ENCODE measurements at places on chromosomes 1 and 21.

GRCh38 chr1:234956821-234957329 is 171.8 kb downstream of the TOMM20 start:
- H3K4me1 ChIP-seq = peaks cover 39% of the 10 kb centered on the region
- H3K27ac ChIP-seq = no peak overlapping the region
- no peak overlapping the region for H3K4me3 ChIP-seq
- no peak for DNase-seq
- H3K36me3 ChIP-seq = no peaks in the 10 kb centered on the region

- H3K36me3 ChIP-seq = no peaks in the 10 kb centered on the region
- H3K27me3 ChIP-seq = no peaks in the 10 kb centered on the region
- no peak overlapping the region for H3K27ac ChIP-seq
- no peak for DNase-seq
- no peaks in the 10 kb centered on the region for H3K4me1 ChIP-seq
Observed at GRCh38 chr1:9633493-9633892, 18.0 kb upstream of the PIK3CD start.

- peaks cover 10% of the 10 kb centered on the region for H3K36me3 ChIP-seq
- no peak overlapping the region for H3K4me3 ChIP-seq
- no peaks in the 10 kb centered on the region for H3K27me3 ChIP-seq
- no peak overlapping the region for H3K27ac ChIP-seq
- H3K4me1 ChIP-seq = peaks cover 3% of the 10 kb centered on the region
Observed at GRCh38 chr21:33800753-33801423, 114.7 kb downstream of the ATP5PO start.

DNA sequence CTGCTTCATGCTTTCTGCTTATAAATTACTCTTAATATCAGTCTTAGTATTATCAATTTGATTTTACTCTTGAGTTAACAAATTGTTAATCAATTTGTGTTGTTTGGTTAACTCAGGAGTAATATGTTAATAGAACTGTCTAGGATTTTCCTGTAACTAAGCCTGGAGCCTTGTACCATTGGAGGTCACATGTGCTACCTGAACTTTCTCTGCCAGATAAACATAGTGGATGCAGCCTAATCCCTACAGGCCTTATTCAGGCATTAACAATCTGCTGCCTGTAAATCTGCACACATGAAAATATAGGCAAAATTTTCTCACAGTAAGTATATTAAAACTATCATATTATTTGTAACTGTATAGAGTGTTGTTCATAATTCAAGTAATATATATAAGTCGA is 47.1 kb upstream of the TMPRSS2 start:
- H3K4me3 ChIP-seq = no peak overlapping the region
- no peaks in the 10 kb centered on the region for H3K36me3 ChIP-seq
- no peak overlapping the region for H3K27ac ChIP-seq
- no peak for DNase-seq
- no peaks in the 10 kb centered on the region for H3K27me3 ChIP-seq

- H3K4me3 ChIP-seq = no peak overlapping the region
- H3K27me3 ChIP-seq = no peaks in the 10 kb centered on the region
- H3K36me3 ChIP-seq = no peaks in the 10 kb centered on the region
Observed at GRCh38 chr1:112887599-112888283, 68.3 kb downstream of the SLC16A1 start.

DNA sequence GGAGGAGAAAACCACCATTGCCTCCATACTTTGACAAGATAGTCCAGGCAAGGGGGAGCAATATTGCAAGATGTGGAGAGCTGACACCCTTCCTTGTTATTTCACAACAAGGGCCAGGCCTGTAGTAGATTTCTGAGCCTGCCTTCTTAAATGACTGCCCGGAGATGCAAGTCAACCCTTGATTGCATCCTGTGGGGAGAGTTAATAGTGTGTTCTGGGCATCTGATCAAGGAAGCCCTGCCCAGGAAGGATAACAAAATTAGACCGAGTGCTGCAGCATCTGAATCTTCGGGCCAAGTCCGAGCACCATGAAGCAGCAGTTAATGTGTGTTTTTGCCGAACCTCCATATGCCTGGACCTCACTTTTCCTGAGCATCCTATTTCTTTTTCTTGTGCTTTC is 382.3 kb downstream of the PRDM2 start:
- peaks cover 3% of the 10 kb centered on the region for H3K4me1 ChIP-seq
- no peak overlapping the region for H3K4me3 ChIP-seq
- no peak overlapping the region for H3K27ac ChIP-seq
- no peak for DNase-seq
- H3K27me3 ChIP-seq = no peaks in the 10 kb centered on the region

GRCh38 chr1:156772728-156773497 is 5.6 kb downstream of the PRCC start:
- H3K36me3 ChIP-seq = peaks cover 8% of the 10 kb centered on the region
- H3K27me3 ChIP-seq = no peaks in the 10 kb centered on the region
- DNase-seq = no peak

DNA sequence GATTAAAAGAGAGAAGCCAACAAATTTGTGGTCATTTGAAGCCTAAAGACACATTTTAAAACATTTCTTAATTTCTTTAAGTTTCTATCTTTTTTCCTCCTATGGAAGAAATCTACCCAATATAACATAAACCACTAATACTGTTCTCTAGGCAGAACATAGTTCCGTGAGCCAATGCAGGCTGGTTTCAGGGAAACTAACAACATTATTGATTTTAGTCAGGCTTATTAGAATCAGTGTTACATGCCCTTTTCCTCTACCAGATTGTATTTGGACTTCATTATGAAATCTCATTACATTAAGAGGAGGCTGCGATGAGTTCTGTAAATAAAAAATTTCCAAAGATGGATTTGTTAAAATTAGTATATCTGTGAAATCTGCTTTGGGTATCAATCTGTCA is 249.9 kb downstream of the PTBP2 start:
- H3K27ac ChIP-seq = no peak overlapping the region
- no peaks in the 10 kb centered on the region for H3K36me3 ChIP-seq
- H3K4me3 ChIP-seq = no peak overlapping the region
- no peaks in the 10 kb centered on the region for H3K4me1 ChIP-seq

DNA sequence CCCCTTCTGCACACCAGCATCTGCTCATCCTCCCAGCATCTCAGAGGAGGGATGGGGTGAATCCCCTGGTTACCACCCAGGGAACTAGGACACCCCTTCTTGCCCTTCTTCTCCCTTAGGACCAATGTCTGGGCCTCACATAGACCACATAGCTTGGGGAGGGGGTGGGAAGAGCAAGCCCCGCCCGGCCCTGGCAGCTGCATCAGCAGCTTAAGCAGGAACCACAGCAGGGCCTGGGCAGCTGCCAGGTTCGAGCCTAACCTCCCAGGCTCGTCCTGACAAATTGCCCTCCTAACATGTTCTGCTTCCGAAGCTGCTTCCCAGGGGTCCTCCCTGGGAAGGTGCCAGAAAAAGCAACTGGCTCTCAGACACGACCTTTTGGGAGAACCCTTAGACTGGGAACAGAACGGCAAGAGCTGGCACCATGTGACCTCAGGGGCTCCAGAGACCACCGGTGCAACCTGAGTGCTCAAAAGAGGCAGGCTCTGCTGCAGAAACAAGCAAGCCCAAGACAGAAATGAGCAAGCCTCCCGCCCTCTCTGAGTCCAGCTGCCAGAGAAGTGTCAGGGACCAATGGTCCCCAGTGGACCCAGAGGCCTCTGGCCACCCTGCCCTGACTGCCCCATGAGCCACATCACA is 18.4 kb upstream of the CLSTN1 start:
- peaks cover 13% of the 10 kb centered on the region for H3K36me3 ChIP-seq
- no peak overlapping the region for H3K27ac ChIP-seq
- H3K4me1 ChIP-seq = peaks cover 50% of the 10 kb centered on the region
- H3K27me3 ChIP-seq = no peaks in the 10 kb centered on the region

DNA sequence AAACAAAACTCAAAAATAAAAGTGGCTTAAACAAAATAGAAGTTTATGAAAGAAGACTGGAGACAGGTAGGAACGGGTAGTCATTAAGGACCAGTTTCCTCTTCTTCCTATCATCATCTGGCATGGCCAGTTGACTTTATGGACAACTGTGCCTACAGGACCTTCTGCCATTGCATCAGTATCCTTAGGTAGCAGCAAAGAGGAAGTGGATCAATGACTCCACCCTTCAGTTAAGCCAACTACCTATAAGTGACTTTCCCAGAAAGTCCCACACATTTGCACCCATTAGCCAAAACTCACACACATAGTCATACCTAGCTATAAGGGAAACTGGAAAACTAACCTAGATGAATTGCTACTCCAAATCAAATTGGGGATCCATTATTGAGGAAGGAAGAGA is 51.7 kb downstream of the RASAL2 start:
- DNase-seq = no peak
- no peaks in the 10 kb centered on the region for H3K27me3 ChIP-seq
- no peaks in the 10 kb centered on the region for H3K36me3 ChIP-seq
- H3K27ac ChIP-seq = no peak overlapping the region

DNA sequence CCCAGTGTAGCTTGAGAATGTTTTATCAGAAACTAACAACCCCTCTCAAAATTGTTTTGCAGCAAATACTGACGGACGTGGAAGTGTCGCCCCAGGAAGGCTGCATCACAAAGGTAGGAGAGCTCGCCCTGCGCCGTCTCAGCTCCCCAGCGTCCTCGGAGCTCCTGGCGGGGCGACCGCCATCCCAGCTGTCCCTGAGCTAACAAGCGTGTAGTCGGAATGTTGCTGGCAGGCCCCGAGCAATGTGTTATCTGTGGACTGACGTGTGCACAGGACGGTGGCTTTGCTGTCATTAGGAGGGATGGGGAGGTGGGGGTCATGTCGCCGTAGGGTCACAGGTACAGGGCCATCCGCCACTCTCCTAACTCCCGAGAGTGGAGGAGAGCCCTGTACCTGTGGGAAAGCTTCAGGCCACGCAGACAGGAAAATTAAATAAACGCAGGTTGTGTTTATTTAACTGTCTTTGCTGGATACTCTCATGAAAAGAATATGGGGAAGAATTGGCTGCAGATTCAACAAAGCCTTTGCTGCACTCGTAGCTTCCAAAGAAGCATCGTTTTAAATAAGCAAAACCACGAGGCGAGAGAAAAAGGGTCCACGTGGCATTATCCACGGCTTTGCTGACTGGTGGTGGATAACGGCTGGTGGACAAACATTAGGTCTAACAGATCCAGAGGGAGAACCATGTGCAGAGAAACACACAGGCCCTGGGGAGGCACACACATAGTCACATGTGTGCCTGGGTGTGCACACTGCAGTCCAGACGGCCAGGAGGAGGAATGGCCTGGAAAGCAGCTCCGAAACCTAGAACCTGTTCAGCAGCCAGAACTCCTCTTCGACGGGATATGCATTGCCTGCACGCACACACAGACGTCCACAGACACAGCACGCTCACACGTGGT is 175.3 kb downstream of the PRDM16 start:
- H3K4me1 ChIP-seq = peaks cover 44% of the 10 kb centered on the region
- no peak overlapping the region for H3K27ac ChIP-seq
- DNase-seq = no peak
- no peak overlapping the region for H3K4me3 ChIP-seq

GRCh38 chr1:185938396-185938795 is 204.2 kb downstream of the HMCN1 start:
- no peaks in the 10 kb centered on the region for H3K36me3 ChIP-seq
- no peaks in the 10 kb centered on the region for H3K27me3 ChIP-seq
- no peak overlapping the region for H3K27ac ChIP-seq
- H3K4me1 ChIP-seq = no peaks in the 10 kb centered on the region
- no peak for DNase-seq

GRCh38 chr1:43421976-43422750 is 31.6 kb downstream of the HYI start:
- H3K27me3 ChIP-seq = no peaks in the 10 kb centered on the region
- H3K36me3 ChIP-seq = peaks cover 83% of the 10 kb centered on the region
- no peak for DNase-seq
- H3K4me1 ChIP-seq = no peaks in the 10 kb centered on the region
- no peak overlapping the region for H3K27ac ChIP-seq

DNA sequence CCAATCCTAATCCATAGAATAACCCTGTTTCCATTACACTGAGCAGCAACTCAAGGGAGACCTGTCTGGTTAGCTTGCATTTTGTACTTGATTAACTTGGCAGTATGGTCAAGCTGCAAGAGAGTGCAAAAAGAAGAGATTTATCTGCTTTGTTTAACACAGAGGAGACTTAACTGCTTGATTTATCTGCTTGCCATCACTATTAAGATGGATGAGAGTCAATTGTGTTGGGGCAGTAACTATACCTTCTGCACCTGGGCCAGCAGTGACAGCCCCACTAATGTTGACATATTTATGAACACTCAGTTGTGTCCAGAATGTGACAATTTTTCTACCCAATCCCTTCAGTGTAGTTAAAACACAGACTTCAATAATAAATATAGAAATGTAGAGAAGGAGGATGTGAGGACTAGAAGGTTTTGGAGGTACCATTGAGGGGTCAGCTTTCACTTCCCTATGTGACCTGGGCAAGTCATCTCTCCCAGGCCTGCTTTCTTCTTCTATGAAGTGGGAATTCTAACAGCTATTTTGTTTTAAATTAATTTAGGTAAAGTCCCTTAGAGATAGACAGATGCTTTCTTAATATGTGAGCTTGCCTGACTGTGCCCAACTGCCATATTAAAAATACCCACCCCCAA is 159.1 kb upstream of the KCNK2 start:
- no peaks in the 10 kb centered on the region for H3K4me1 ChIP-seq
- H3K36me3 ChIP-seq = no peaks in the 10 kb centered on the region
- no peaks in the 10 kb centered on the region for H3K27me3 ChIP-seq
- H3K4me3 ChIP-seq = no peak overlapping the region
- DNase-seq = no peak
- no peak overlapping the region for H3K27ac ChIP-seq

DNA sequence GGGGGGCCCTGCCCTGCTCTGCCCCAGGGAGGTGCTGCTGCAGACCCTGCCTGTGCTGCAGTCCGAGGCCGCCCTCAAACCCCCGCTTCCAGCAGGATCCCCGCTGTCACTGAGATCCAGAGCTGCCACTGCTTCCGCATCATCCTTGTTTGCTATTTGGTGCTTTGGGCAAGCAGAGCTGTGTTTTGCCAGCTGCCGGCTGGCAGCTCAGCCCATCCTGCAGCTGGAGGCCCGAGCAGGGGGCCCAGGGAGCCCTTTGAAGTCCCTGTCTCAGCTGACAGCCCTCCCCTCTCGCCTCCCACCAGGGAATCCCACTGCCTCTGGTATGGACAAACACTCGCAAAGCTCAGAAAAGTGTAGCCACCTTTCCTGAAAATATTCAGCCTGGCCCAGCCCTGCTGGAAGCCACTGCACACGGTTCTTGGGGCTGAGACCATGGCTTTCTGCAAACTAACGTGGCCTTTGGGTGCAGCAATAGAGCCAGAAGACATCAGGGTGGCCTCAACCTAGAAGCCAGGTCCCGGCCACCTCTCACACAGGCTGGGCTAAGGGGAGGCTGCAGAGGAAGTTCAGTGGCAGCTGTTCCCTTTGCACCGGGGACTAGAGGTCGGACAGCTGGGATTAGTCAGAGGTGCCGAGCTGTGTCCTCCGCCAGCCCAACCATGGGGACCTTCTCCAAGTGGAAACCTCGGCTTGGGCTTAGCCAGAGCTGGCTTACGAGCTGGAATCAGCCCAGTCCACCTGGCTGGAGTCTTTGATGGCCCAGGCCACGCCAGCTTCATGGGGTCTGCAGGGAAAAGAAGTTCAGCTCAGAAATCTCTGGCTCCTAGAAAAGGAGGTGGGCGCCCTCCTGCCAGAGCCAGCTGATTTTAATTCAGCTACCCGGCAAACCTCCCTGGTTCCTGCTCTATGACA is 107.1 kb downstream of the SPSB1 start:
- DNase-seq = peak; percentile 52
- no peak overlapping the region for H3K4me3 ChIP-seq
- H3K27me3 ChIP-seq = no peaks in the 10 kb centered on the region
- peak overlapping the region; percentile 47 for H3K27ac ChIP-seq
- H3K36me3 ChIP-seq = no peaks in the 10 kb centered on the region

Measured in spinal cord (tissue), 10 donors.